Amniotic stem cell (primary cell): ENCODE measurements at places on chromosomes 1 and 21.
A peak's percentile ranks its signal among the peaks of the same experiment; 100 is the strongest.

- DNase-seq, result no peak
Measured at GRCh38 chr21:36516281-36516680, 36.4 kb upstream of the CLDN14 start.

DNA sequence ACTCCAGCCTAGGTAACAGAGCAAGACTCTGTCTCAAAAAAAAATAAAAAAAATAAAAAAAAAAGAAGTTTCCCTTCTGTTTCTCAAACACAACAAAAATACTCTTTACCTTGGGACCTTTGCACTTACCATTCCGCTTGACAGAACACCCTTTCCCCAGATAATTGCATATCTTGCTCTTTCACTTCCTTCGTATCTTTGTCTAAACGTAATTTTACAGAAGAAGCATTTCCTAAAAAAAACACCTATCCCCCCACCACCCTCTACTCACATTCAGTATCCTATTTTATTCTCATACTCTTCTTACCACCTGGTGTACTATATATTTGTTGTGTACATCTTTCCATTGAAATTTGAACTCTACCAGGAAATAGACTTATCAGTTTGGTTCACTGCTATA, 32.7 kb downstream of the ASH1L start:
- no peak for DNase-seq

DNA sequence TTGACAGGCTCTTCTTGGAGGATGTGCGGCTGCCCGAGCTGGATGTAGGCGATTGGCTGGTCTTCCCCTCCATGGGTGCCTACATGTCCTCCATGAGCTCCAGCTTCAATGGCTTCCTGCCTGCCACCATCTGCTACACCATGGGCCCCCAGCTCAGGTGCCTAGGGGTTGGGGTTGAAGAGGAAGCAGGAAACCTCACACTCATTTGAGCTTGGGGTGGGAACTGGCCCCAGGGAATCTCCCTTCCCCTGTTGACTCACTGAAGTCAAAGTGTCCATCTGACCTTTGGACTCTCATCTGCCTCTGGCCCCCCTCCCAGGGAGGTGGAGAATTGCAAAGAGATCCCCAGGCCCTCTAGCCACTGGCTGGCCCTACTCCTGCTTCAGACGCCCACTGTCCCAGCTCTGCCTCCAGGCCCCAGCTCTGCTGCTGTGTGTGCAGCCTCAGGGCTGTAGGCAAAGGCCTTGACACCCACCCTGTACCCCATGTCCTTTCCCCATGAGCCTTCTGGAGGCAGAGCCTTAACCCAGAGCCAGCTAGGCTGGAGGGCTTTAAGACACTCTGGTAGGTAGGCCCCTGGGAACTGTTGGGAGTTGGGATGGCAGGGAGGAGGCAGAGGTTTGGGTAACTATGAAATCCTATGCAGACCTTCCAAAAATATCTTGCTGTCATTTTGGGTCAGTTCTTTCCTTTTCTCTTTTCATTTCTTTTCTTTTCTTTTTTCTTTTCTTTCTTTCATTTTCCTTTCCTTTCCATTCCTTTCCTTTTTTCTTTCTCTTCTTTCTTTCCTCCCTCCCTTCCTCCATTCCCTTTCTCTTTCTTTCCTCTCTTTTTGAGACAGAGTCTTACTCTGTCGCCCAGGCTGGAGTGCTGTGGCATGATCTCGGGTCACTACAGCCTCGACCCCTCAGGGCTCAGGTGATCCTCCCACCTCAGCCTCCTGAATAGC, 66.9 kb upstream of the TINAGL1 start:
- DNase-seq, result no peak

- DNase-seq, result no peak
Measured at GRCh38 chr1:37325509-37326437, 148.6 kb upstream of the ZC3H12A start.

GRCh38 chr21:41381731-41382130, 19.9 kb downstream of the MX2 start:
- no peak for DNase-seq

DNA sequence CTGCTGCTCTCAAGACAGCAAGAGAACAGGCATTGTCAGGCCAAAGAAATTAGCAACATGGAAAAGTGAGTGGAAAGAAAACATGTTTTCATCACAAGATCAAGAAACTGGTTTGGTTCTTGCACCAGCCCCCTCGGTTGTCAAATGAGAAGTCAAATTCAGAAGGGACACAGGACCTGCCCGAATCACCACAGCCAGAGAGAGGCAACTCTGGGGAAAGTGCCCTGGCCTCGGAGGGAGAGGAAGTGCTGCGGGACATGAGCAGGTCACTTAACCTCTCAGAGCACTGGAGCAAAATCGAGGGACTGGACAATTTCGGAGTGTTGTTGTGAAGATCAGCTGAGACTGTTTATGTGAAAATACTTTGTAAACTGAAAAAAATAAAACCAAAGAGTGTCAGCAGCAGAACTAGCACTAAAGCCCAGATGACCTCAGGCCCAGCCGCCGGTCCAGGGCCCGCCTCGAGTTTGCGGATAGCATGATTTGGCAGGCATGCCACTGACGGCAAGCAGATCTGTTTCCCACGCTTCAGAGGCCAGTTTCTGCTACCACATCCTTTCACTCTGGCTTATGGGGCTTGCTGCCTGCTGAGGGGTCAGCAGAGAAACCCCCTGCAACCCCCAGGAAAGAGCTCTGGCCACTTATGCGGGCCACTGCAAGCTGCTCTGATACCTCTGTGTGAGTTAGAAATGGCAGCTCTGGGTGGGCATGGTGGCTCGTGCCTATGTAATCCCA, 32.1 kb downstream of the CD247 start:
- DNase-seq, result no peak

DNA sequence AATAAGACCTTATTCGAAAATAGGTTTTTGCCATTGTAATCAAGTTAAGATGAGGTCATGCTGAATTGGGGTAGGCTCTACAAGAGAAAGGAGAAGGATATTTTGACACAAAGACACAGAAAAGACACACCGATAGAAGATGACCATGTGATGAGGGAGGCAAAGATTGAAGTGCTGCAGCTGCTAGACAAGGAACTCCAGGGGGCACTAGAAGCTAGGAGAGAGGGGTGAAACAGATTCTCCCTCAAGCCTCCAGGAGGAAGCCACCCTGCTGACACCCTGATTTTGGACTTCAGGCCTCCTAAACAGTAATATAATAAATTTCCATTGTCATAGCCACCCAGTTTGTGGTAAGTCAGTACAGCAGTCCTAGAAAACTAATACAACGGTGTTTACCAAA, 506.8 kb upstream of the CAMK1G start:
- DNase-seq, result no peak

DNA sequence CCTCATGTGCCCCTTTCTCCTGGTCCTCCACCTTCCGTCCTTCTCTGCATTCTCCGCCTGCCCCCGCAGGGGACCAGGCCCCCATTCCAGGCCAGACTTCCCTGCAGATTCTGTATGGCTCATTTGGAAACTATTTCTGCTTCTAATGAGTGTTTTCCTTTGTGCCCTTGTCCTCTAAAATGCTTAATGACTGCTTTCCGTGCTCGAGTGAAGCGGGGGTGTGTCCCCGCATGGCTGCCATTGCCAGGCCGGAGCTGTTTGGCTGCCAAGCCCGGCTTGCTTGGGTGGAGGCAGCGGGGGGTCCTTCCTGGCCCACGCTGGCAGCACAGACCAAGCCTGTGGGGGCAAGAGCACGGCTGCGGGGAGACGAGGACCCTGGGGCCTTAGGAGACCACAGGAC, 299.3 kb upstream of the VAMP3 start:
- DNase-seq, result peak; percentile 40

- DNase-seq, result no peak
Measured at GRCh38 chr1:87968197-87968955, 639.7 kb downstream of the LMO4 start.

DNA sequence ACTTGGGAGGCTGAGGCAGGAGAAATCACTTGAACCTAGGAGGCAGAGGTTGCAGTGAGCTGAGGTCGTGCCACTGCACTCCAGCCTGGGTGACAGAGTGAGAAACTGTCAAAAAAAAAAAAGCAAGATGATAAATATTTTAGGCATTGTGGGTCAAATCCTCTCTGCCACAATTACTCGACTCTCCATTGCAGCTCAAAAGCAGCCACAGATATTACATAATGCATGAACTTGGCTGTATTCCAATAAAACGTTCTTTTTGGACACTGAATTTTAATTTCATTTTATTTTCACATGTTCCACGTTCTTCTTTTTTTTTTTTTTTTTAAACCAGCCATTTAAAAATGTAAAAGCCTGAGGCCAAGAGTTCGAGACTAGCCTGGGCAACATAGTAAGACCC, 69.4 kb downstream of the TCP10L start:
- no peak for DNase-seq

- DNase-seq, result no peak
Measured at GRCh38 chr1:37533317-37534093, 18.9 kb upstream of the MEAF6 start.

DNA sequence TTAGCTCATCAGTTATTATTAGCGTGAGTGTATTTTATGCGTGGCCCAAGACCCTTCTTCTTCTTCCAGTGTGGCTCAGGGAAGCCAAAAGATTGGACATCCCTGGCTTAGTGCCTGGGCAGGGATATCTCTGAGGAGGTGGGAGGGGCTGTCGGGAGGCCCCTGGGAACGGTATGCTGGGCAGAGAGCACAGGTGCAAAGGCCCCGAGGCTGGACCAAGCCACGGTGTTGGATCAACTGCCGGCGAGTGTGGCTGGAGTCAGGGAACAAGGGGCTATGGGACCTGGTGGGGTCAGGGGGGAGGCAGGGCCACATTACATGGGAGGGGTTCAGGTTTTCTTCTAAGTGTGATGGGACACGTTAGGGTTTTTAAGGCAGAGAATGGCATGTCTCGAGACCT, 62.7 kb downstream of the FHAD1 start:
- DNase-seq, result no peak

- DNase-seq, result no peak
Measured at GRCh38 chr21:44265734-44266270, 4.1 kb upstream of the DNMT3L start.

- DNase-seq, result peak; percentile 32
Measured at GRCh38 chr1:66282343-66282852, 251.6 kb upstream of the SGIP1 start.

- DNase-seq, result no peak
Measured at GRCh38 chr1:4273747-4274146, 373.7 kb upstream of the C1orf174 start.

GRCh38 chr1:197787623-197788536, 12.6 kb upstream of the DENND1B start:
- DNase-seq, result no peak

GRCh38 chr1:242568666-242569065, 44.2 kb upstream of the PLD5 start:
- no peak for DNase-seq

DNA sequence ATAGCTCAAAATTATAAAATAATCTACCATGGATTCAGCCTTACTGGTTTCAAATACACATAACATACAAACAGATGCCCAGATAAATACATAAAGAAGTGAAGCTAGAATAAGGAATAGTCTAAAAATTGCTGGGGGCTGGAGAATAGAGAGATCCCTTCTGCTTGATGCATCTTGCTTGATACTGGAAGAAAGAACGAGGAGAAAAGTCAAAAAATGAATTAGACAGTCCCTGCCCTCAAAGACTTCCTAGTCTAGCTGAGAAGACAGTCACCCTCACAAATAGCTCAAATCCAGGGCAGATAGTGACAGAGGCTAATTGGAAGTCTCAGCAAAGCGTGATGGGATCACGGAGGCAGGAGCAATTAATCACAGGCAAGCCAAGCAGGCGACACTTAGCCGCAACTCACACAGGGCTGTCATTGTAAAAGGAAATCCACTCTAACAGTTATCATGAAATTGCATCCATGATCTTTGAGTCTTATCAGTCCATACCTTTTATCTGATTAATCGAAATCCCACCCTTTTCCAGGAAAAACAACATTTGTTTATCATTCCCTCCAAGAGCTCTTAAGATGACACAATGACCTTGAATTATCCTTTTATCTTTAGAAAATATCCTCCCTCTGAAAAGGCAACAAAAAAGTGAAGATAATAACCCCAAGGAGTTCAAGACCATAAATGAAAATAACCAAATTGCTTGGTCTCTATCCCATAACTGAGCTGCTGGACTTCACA, 59.7 kb upstream of the TIAM1 start:
- DNase-seq, result no peak

DNA sequence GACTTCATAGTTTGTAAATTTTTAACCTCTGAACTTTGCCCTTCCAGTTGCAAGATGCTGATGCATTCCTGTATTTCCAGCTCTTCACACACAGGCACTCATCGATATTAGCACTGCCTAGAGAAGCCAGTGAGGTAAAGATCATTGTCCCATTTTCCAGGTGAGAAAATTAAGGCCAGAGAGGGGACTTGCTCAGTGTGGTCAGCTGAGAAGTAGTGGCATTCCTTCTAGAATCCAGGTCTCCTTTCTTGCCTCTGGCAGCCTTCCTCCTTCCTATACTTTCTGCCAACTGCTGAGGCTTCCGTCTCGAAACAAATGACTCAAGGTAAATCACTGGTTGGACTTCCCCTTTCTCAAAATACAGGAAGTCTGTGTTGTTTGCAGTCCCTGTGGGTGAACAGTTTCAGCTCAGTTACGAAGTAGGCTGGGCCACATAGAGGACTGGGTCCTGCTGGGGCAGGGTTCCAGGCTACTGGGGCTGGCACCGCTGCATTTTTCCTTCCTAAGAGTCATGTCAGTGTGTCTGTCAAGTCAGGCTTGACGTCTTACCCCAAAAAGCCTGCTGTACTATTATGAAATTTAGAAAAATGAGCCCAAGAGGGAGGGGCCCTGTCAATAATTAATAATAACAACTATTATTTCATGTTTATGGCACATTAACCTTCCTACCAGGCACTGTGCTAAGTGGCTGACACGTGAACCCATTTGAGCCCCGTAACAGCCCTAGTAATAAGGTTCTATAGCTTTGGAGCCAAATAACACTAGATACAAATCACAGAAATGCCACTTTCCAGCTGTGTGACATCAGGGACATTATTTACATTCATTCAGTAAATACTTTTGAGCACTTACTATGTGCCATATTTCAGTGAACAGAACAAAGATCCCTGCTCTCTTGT, 16.6 kb upstream of the RNF19B start:
- no peak for DNase-seq

- no peak for DNase-seq
Measured at GRCh38 chr21:25501996-25502665, 105.2 kb downstream of the MRPL39 start.

GRCh38 chr1:179314928-179315327, 21.3 kb downstream of the SOAT1 start:
- no peak for DNase-seq

DNA sequence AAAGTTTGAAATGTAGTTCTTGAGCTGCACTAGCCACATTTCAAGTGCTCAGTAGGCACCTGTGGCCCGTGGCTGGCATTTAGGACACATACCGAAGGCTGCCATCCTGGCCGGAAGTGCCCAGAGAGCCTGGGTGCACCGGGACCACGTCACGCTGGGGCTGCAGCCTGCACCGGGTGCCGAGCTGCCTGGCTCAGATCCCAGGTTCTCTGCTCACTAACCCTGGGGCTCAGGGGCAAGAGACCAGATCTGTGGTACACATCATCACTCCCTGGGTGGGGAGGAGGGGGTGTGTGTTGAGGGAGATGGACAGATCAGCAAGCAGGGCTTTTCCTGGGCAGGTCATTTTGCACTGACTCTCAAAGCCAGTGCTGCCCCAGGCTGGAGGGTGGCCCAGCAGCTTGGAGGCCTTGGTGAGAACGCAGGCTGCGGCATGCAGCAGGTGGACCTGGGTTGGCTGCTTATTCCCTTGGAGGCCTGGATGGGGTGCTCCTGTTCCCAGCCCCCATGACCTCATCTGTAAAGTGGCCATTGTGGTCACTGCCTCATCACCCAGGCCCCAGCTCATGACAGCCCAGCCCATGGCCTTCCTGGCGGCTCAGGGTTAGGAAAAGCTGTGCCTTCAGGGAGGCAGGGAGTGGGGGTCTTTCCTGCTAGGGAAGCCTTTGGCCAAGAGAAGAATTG, 23.6 kb downstream of the TMEM201 start:
- DNase-seq, result no peak

- DNase-seq, result no peak
Measured at GRCh38 chr1:171645553-171646248, 6.8 kb downstream of the MYOC start.
